ENCODE measurements at places on chromosomes 1 and 21. TPM values are rescaled to one million over a fixed set of nuclear protein-coding genes. Genes with fewer than 3 reads are reported as not detected.

The CREB3L4 gene
- 5.7 TPM for total RNA-seq

The CORT gene
- not detected for total RNA-seq

The ZNF593OS gene
- not detected for total RNA-seq

The NTMT2 gene
- total RNA-seq = not detected

The BECN2 gene
- not detected for total RNA-seq

The LCE6A gene
- not detected for total RNA-seq

The ST6GALNAC3 gene
- 0.38 TPM for total RNA-seq

The PGD gene
- total RNA-seq = 294 TPM

The SRSF4 gene
- 50.0 TPM for total RNA-seq

The ACTN2 gene
- total RNA-seq = not detected

The IL10 gene
- total RNA-seq = not detected

The ACTL8 gene
- total RNA-seq = not detected

The GPR153 gene
- 21.8 TPM for total RNA-seq

The SLC1A7 gene
- total RNA-seq = not detected

The SIM2 gene
- 0.08 TPM for total RNA-seq

The RUNX1 gene
- total RNA-seq = 17.9 TPM

The PSRC1 gene
- 44.1 TPM for total RNA-seq

The SPRR2E gene
- not detected for total RNA-seq

The MRPS15 gene
- 219 TPM for total RNA-seq

The GRHL3 gene
- 3.0 TPM for total RNA-seq

The MEX3A gene
- total RNA-seq = 1.8 TPM

The SELENBP1 gene
- 2.2 TPM for total RNA-seq

The MX2 gene
- not detected for total RNA-seq

The MASP2 gene
- total RNA-seq = not detected

The SYDE2 gene
- total RNA-seq = 2.2 TPM

The USP24 gene
- total RNA-seq = 18.8 TPM

The MAP10 gene
- total RNA-seq = 0.62 TPM

The LCE2C gene
- not detected for total RNA-seq

The TCP10L gene
- not detected for total RNA-seq

The NBPF19 gene
- total RNA-seq = 4.9 TPM

The SMCP gene
- not detected for total RNA-seq

The TRPM2 gene
- not detected for total RNA-seq

The MMP23B gene
- total RNA-seq = 3.7 TPM

The STRIP1 gene
- 20.0 TPM for total RNA-seq

The CLDN19 gene
- total RNA-seq = not detected

The FAM151A gene
- total RNA-seq = not detected

The DUSP10 gene
- total RNA-seq = 9.1 TPM

The PROX1 gene
- total RNA-seq = 0.16 TPM

The CYB5RL gene
- 0.39 TPM for total RNA-seq

All from hair follicular keratinocyte (primary cell).